Renal cortical epithelial cell (primary cell): ENCODE measurements at places on chromosomes 7 and 10.
A peak's percentile ranks its signal among the peaks of the same experiment; 100 is the strongest.

- peak; percentile 43 for DNase-seq
These were observed 155.7 kb upstream of the FGFR2 start for GRCh38 chr10:121753726-121754476.

DNA sequence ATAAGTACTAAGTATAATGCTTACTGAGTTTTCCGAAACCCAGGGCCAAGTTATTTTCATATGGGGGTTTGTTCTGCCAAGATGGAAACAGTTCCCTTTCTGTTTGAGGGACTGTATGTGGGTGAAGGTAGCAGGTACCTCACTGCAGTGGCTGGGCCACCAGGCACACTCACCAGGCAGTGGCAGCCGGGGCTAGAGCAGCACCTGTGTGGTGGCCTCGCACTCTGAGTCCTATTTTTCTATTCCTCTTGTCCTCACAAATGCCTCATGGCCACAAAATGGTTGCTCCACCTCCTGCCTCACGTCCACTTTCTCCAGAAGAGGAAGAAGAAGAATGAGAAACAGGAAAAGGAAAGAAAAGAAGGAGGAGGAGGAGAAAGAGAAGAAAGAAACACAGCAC lies 167.3 kb upstream of the SHH start:
- DNase-seq: no peak

GRCh38 chr10:124703778-124704427 lies 40.3 kb downstream of the FAM53B start:
- DNase-seq: no peak

- no peak for DNase-seq
These were observed 516.4 kb downstream of the DNAJB6 start for GRCh38 chr7:157853076-157853788.

DNA sequence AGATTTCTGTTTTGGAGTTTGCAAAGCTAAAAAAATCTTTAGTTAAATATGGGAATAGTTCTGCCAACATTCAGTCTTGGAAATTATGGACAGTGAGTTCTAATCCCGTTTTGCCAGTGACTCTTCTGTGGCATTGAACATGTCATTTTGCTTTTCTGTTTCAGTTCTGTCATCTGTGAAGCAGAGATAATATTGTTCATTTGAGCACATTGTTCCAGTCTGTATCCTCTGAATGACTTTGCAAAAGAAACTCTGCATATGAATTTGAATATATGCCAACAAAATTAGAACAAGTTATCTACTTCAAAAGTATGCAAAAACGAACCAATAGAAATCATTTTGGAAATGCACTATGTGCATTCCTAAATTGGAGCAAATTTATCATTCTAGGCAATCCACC lies 746.0 kb upstream of the POT1 start:
- no peak for DNase-seq

- peak; percentile 100 for DNase-seq
These were observed at the start of gene OGA for GRCh38 chr10:101818119-101818871. Gene OGA, minus strand, starts transcription at chr10:101818444. Its CDS starts 422 bp downstream, at chr10:101818022.

DNA sequence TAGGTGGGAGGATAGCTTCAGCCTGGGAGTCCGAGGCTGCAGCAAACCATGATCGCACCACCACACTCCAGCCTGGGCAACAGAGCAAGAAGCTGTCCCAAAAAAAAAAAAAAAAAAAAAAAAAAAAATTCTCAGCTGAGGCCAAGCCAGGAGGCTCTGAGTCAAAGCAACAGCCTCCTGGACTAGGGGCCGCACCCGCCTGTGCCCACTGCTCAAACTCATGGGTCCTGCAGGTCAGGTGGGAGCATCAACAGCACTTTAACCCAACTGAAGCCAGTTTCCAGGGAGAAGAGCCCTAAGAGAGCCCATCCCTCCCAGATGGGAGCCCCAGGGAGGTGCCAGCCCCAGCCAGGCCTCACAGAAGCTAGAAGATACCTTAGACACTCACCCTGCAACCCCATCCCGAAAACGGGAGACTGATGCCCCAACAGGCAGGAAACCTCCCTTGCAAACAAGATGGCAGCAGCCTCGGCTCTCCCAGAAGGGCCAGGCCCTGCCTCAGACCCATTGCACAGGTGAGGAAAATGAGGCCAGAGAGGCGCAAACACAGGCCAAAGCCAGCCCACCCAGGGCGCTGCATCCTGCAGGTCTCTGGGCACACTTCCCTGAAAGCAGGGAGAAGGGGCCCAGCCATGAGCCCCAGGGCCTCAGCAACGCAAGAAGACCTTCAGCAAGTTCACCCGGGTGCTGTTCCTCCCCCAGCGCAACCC lies 11.0 kb downstream of the PDGFA start:
- no peak for DNase-seq

- no peak for DNase-seq
These were observed 28.7 kb downstream of the ST8SIA6 start for GRCh38 chr10:17425584-17426262.

DNA sequence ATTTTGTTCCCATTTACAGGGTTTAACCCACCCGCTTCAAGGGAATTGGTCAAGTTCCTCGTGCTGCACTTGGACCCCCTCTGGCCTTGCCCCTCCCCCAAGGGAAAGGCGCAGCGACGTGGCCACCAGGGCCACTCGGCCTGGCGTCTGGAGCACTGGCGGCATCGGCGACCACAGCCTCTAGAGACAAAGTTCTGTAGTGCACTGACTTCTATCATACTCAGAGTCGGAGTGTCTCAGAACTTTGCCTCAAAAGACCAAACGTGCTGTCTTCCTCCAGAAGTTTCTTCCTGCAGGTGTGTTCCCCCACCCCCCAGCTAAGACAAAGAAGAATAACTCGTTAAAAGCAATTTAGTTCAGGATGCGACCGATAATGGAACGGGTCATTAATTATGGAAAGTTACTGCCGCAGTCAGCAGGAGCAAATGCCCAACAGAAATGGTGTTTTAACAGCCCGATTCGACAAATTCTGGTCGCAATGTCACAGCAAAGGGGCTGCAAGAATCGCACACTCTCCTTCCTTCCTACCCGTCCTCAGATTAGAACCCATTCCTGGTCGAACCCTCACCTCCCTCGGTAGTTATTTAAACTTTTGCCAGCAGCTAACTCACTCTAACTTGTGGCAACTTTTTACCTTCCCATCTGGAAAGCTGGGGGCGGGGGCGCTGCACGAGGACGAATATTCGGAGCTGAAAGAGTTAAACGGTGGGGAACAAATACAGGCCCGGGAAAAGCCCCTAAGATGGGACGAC lies 202.1 kb upstream of the NFE2L3 start:
- no peak for DNase-seq

DNA sequence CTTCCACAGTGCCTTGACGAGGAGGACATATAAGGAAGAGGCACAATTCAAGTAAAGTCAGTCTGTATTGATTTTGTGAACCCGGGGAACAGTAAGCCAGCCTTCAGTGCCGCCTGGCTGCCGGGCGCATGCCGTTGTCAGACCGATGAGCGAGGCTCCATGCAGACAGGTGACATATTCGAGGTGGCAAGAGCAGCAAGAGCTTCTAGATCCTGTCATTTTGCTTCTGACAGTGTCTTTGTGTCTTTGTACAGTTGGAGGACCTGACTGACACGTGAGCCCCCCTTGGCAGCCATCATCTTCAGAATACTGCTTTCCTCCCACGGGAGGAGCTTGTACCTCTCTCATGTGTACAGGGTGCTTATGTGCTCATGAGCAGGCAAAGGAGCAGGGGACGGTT lies 387.5 kb upstream of the GALNT17 start:
- no peak for DNase-seq

DNA sequence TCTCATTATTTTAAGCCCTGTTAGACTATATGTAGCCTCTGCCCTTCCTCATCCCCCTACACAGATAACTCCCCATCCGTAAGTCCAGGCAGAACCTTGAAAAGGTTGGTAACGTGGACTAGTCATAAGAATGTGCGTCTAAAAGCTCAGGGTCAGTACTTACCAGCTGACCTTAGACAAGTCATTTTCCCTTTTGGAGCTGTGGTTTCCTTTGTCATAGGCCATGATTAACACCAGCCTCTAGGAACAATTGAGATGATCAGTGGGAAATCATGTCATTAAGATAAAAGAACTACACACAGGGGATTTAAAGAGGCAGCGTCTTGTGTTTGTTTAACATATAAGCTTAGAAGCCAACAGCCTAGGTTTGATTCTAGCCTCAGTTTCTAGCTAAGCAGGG lies 6.9 kb upstream of the UNC5B start:
- peak; percentile 21 for DNase-seq

- peak; percentile 83 for DNase-seq
These were observed 99.8 kb downstream of the SND1 start for GRCh38 chr7:127751490-127752448.

- DNase-seq: no peak
These were observed 93.9 kb downstream of the ADCYAP1R1 start for GRCh38 chr7:31146030-31146429.

- DNase-seq: peak; percentile 15
These were observed 183.3 kb downstream of the STK31 start for GRCh38 chr7:23893176-23893941.

DNA sequence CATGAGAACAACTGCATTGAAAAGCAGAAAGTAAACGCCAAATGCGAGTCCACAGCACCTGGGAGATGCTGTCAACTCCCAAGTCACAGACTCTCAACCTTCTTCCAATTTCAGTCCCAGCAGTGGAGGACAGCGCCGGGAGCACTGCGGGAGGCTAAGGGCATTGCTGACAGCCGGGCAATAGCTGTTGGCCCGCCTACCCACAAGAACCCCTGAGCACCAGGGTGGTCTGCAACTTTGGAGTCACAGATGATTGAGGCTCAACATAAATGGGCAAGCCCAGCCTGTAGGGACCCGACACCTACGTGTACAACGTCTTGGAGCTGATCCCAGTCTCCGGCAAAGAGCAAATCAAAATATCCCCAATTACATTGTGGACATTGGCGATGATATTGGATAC lies 262.9 kb downstream of the TCERG1L start:
- DNase-seq: no peak

DNA sequence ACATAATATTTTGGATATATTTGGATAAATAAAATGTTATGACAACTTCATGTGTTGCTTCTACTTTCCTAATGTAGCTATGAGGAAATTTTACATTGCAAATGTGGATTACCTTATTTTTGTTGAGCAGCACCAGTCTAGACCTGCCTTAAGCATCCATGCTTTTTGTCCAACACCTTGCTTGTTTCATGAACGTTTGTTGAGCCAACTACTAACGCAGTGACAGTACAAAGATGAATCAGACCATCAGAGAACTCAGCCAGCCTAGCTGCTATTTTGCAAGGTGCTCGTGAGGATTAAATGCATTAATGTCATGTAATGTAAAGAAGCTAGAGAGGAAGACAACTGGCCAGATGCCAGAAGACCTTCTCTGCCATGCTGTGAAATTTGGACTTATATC lies 1.1 kb upstream of the ZC3HAV1L start:
- DNase-seq: no peak

- DNase-seq: no peak
These were observed at the start of gene CLEC5A for GRCh38 chr7:141946796-141947195. Gene CLEC5A, minus strand, starts transcription at chr7:141946974. Its CDS starts 682 bp downstream, at chr7:141946292.

- DNase-seq: no peak
These were observed 540.3 kb upstream of the MGMT start for GRCh38 chr10:128926711-128927110.

- DNase-seq: no peak
These were observed 49.8 kb downstream of the PODXL start for GRCh38 chr7:131506597-131506996.

GRCh38 chr7:92761391-92762097 lies 74.8 kb downstream of the CDK6 start:
- DNase-seq: no peak

GRCh38 chr10:98404571-98405359 lies 10.2 kb downstream of the PYROXD2 start:
- DNase-seq: peak; percentile 41

DNA sequence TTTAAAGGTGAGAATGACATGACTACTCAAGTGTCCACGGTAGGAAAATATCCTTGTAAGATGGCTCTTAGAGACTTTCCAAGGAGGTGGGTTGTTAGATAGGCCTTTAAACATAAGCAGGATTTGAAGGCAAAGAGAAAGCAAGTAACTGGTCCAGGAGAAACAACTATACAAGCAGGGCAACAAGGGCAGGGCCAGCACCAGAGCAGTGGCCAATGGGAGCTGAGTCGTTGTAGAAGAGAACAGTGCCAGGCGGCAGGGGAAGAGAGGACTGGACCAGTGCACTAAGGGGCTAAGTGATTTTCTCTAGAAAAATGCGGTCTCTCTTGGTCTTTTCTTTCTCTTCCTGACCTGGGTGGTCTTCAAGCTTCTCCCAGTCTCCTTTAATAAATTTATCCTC lies 94.9 kb downstream of the GLI3 start:
- DNase-seq: no peak

DNA sequence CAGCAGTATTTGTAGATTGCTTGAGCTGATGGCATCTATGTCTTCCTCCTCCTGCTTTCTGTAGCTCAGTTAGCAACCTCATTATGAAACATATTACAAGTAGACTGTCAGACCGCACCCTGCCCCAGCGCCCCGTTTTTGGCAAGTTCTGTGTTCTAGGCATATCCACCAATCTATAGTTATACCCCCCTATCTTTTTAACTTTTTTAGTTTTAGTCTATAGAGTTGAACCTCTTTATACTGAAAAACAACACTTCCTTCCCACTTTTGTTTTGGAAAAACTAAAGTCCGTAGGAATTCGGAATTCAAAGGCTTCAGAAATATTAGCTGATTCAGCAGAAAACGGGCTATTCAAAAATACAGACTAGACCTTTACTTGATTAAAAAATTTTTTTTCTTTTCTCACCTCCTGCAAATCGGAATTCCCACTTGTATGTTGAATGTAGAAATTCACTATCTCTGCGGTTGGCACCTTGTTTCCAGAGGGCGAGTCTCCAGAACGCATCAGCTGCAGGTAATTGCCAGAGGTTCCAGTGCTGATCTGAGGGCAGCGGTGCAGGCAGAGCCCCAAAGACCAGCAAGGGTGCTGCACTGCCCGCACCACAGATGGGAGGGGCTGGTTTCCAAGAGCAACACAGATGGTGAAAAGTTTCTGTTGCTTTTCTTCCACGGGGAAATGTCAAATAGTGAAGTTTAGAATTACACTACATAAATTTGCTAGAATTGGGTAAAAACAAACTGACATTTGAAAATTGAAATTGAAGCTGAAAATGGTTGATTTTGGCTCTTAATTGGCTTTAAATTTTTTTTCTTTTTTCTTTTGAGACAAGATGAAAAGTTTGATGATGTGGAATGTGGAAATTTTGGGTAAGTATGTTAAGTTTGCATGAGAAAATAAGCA lies 2.2 kb upstream of the FZD8 start:
- no peak for DNase-seq

DNA sequence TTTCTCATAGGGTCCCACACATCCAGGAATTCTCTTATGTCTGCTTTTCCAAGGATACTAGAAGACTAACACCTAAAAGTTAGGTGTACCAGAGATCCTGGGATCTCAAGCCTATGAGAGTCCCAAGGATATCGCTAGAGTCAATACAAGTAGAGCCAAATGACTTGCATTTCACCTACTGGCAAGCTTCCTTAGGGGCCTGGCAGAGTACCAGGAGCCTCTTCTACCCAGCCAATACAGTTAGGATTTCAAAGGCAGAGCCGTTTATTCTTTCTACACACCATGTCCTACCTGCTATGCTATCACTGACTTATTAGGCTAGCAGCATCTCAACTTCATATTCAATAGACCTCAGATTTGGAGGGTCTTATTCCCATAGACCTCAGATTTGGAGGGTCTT lies 53.5 kb upstream of the UNC5B start:
- no peak for DNase-seq
